ENCODE measurements at places on chromosomes 13 and 19.

GRCh38 chr13:112905990-112906641 lies 62.9 kb upstream of the MCF2L start:
- DNase-seq = no peak

- DNase-seq = no peak
Measured at GRCh38 chr19:572743-573518, 535 bp downstream of the BSG start.

- DNase-seq = peak; percentile 41
Measured at GRCh38 chr13:23612182-23612581, 42.0 kb downstream of the TNFRSF19 start.

DNA sequence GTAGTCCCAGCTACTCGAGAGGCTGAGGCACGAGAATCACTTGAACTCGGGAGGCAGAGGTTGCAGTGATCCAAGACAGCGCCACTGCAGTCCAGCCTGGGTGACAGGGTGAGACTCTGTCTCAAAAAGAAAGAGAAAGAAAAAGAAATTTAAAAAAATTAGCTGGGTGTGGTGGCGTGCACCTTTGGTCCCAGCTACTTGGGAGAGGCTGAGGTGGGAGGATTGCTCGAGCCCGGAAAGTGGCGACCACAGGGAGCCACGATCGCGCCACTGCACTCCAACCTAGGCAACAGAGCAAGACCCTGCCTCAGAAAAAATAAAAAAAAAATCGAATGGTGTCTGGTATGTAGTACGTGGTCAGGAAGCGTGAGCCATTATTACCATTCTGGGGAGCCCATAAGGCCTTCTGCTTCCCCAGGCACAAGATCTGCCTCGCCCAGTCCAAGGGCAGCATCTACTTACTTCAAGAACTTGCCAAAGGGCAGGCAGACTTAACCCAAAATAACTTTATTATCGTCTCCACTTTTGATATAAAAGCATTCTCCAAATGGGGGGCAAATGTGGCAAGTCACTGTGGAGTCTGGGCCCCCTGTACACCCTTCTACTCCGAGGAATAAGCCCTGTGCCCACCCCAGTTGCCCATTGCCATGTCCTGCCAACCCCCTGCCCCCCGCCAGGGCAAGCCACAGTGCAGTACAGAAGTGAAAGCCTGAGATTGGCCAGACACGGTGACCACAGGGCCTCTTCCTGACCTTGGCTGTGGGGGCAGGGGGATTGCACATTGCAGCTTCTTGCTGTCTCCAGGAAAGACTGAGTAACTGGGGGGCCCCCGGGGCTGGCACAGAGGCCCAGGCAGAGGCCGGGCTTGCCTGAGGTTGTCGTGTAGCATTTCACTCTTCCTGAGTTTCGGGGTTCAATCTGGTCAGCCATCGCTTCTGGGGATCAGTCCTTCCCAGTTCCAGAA lies 12.6 kb downstream of the CCL25 start:
- no peak for DNase-seq

GRCh38 chr19:15452111-15453047 lies 2.6 kb upstream of the WIZ start:
- peak; percentile 14 for DNase-seq

DNA sequence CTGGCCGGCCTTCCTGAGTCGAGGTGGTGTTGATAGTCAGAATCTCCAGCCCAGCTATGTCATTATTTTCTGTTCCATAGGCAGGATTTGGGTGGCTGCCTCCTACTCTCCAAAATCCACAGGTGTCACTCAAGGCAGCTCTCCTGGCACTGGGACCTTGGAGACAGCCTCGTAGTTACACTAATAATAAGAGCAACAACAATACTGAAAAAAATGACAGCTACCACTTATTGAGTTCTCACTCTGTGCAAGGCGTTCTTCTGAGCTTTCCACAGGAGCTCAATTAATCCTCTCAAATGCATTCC lies 12.2 kb upstream of the KLK12 start:
- no peak for DNase-seq

DNA sequence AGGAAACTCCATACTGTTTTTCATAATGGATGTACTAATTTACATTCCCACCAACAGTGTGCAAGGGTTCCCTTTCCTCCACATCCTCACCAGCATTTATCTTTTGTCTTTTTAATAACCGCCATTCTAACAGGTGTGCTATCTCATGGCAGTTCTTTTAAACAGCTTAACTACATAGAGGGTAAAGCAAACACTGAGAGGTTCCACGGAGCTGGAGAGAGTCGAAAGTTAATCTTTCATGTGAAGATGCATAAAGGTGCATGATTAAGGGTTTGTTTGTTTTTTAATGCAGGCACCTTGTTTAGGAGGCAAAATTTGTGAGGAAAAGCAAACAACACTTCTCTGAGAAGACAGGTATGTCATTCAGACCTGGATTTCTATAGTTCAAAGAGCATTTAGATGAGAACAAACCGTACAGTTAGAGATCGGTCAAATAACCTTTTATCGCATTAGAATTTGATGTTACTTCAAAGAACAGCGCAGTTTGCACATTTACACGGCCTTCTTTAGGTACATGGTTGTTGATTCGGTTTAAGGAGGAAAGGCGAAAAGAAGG lies 193.9 kb downstream of the RBM26 start:
- DNase-seq = peak; percentile 88

- no peak for DNase-seq
Measured at GRCh38 chr13:74204602-74205312, 70.6 kb upstream of the KLF12 start.

DNA sequence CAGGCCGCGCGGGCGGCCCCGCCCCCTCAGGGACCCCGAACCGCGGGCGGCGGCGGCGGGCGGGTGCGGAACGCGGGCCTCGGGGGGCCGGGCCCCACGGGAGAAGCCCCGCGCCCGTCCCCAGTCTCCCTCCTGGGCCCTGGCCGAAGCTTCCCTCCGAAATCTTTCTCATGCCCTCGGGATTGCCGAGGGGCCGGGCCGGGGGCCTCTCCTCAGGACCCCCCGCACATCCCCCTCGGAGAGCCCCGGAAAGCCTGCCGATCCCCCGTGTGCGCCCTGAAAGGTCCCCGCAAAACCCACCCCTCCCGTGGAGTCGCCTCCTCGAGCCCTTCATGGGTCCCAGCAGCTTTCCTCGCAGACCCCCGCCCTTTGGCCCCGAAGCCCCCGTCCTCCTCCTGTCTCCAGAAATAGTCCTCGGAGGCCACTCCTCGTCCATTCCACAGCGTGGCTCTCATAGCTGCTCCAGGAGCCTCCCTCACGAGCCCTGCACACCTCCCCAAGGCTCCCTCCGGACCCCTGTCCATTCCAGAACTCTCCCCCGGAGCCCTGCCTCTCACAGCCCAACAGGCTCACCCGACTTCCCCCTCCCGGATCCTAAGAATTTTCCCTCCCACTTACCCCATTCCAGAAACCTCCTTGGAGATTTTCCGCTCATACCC lies 555 bp downstream of the SAMD4B start:
- DNase-seq = no peak

Measured in NCI-H1930 (cell line).